ENCODE measurements at places on chromosomes 3 and 15.

DNA sequence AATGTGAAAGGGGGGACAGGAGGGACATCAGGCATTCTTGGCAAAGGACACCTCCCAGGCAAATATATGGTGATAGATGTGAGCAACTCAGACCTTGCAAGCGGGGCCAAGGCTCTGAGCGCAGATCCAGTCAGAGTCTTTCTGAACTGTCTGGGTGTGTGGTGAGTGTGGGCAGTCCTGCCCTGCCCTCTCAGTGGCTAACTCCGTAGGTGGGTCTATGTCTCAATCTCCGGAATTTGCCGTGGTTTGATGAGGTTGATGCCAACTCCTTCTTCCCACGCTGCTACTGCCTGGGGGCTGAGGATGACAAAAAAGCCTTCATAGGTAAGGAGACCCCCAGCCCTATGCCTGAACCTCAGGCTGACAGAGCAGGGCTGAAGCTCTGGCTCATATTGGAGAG lies 7.4 kb downstream of the TTLL3 start:
- no peak for DNase-seq

- DNase-seq: no peak
Observed at GRCh38 chr15:93036951-93037819, 51.8 kb downstream of the RGMA start.

- no peak for DNase-seq
Observed at GRCh38 chr3:33773637-33774036, 24.8 kb upstream of the PDCD6IP start.

DNA sequence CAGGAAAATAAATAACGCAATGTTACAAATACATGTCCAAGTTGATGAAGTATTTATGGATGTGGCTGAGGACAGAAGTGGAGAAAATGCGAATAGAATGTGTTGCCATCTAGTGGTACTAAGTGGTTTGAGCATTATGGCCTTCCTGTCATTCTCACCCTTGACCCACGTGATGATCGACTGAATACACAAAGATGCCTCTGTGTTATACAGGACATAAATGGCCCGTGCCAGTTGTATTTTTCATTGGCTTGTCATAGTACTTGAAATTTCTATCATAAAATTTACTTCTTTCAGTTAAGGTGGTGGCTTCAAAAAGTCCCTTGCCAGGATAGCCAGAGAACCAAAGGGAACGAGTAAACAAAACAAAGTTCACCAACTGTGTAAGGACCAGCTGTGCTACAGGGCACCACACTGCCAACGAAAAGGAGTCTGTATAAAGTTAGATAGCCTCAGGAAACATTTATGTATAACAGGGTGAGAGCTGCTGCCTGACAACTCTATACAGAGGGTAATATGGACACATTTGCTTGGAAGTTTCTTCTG lies 103.7 kb downstream of the MYH15 start:
- no peak for DNase-seq

DNA sequence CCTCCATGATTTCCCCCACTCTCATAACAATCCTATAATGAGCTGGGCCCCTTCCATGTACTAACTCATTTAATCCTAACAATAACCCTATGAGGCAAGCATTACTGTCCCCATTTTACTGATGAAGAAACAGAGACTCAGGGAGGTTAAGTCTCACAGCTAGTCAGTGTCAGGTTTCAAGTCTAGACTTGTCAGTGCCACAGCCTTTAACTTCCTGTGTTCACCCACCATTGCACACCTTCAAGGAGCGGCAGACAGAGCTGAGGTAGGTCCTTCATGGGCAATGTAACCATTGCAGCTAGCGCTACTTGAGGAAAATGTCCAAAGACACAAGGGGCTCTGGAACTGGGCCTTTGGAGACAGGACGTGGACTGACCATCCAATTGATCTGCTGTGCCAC lies 105.8 kb upstream of the CTNNB1 start:
- DNase-seq: no peak

- no peak for DNase-seq
Observed at GRCh38 chr3:100540791-100541334, 48.4 kb downstream of the TMEM45A start.

DNA sequence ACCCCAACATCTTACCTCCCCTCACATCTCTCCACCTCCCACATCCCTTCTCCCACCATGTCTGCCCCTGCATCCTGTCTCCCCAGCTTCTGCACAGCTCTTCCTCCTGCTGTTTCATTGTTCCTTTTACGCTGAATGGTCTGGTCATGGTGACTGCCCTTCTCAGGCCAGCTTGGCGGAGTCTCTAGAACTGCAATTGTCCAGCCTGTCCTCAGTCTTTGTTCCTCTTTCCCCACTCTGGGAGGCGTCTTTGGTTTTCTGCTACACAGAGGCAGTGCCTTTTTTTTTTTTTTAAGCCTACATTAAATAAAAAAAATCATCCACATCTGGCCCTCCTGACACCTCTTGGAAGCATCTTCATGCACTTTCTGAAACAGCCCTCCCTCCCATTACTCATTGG lies 49.1 kb upstream of the SEC22A start:
- no peak for DNase-seq

- no peak for DNase-seq
Observed at GRCh38 chr3:194170793-194171192, 34.8 kb downstream of the HES1 start.

DNA sequence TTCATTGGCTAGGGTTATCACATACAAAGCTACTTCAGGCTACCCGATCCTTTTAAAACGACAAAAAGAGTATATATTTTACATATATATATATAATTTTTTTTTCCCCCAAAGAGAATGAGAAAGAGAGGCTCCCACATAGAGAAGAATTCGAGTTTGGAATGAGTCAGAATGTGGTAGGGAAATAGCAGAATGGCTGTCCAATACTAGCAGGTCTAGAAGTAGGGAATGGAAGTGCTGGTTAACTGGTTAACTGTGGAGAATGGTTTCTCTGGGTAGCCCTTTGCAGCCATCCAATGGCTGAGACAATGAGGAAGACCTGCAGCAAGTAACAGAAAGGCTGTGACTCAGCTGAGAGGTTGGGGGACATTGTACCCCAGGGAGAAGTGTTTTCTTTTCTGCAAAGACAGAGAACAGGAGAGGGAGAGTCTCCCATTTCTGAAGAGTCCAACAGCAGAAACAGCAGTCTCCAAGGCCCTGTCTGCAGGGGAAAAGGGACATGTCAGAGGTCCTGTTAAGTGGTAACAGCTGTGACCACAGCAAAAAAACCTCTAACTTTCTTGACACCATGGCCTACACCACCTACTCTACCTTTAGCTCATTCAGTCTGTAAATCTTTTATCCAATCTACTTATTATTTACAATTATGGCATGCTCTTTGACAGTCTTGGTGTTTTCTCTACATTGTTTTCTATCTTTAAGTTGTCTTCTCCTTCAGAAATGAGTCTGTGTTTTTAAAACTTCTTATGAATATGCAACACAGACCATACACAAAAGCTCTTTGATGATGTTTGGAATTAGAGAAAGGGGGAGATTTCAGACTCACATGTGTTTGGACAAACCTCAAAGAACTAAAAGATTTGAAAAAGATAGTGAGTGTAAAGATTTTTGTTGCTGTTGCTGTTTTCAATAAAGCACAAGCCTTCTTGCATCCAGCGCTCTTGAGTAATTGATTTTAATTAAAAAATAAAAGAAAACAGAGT lies 116.1 kb upstream of the SLC7A14 start:
- no peak for DNase-seq

DNA sequence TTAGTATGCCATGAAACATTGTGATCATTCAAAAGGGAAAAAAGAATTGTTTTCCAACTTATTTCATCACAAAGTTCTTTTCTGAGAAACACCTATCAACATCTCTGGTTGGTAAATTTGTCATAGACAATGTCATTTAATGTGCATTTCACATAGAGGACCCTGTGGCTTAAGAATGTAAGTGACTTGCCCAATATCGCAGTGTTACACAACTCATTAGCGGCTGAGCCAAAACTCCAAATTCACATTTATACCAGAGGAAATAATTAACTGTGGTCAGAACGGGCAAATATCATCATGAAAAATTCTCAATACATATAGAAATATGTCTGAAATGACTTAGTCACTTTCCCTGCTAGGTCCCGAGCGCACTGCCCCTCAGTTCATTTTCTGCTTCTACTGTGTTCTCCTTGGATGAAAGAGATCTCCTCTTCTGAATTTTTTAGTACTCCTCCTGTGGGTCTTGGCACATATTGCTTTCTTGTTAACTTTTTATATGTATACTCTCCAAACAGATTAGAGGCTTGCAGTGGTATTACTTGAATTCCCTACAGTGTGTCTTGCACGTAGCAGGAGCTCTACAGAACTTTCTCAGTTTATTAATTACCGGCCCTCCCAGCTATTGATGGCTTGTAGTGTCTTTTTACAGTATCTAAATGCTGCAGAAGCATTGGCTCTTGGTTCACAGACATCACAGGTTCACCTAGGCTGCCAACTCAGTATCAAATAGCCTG lies 33.1 kb downstream of the PTX3 start:
- DNase-seq: no peak

DNA sequence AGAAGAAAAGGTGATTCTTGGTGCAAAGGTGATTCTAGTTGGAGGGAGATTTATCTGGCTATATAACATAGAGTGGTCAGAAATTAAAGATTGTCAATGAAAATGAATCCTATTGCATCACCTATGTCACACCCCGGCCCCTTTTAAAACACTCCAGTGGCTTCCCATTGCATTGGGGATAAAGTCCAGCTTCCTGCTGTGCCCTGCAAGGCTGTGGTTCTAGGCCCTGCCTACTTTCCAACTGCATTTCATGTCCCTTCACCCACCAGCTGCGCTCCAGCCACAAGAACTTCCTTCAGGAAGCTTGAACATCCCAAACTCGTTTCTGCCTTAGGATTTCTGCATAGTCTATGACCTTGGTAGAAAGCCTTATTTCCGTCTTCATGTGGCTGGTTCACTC lies 118.7 kb upstream of the UMPS start:
- DNase-seq: no peak

All from SW 1271 (cell line).